LHCN-M2 (cell line): ENCODE measurements at places on chromosomes 6 and 20.
A peak's percentile ranks its signal among the peaks of the same experiment; 100 is the strongest.

- no peak for DNase-seq
These were observed 94.0 kb upstream of the IFNGR1 start for GRCh38 chr6:137313211-137313610.

- DNase-seq, result no peak
These were observed 13.7 kb upstream of the RTF2 start for GRCh38 chr20:56454754-56455153.

DNA sequence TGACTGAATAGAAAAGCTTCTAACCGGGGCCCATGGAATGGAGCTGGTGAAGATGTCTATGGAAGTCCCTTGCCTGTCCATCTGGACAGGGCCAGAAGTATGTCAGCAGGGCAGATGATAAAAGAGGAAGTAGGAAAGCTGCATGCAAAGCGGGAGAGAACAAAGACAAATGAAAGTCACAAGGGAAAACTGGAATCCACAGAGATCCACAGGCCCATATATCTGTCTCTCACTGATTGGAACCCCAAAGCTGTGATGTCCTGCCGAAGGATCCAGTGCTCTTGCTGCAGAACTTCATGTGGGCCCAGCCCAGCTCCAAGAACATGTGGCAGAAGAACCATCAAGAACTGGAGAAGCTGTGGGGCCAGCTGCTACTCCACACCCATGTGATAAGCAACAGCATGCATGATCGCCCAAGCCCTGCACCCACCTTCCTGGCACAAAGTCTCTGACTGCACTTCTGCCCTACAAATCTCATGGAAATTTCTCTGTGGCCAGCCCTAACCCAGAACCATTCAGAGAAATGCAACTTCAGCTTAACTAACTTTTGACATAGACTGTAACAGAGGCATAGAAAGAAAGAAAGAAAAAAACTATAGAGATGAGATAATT lies 716.0 kb downstream of the KIF16B start:
- DNase-seq, result no peak

DNA sequence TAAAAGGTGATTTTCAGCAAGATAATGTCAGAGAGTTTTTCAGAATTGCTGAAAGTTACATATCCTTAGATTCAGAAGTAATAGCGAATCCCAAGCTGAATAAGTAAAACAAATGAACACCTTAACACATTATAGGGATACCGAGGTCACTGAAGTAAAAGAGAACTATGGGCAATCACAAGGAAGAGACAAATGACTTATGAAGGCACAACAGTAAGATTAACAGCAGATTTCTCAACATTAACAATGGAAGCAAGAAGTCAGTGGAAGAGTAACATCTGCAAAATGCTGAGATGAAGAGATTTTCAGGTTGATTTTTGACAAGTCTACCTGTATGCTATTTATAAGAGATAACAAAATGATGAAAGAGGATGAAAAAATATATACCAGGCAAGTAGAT lies 86.1 kb upstream of the EZR start:
- DNase-seq, result no peak

DNA sequence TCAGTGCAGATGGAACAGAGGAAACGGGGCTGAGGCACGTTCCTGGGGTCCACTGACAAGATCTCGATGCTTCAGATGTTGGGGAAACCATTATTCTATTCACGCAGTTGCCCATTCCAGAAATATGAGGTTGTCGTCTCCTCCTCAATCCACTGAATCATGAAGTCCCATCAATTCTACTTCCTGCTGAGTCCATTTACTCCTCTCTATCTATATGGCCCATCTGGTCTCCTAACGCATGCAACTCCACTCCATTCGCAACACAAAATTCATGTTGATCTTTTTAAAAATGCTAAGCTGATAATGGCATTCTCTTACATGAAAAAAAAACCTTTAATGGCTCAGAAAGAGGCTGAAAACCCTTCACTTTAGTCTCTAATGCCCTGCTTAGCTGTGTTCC lies 37.5 kb downstream of the MAP3K5 start:
- DNase-seq, result no peak

DNA sequence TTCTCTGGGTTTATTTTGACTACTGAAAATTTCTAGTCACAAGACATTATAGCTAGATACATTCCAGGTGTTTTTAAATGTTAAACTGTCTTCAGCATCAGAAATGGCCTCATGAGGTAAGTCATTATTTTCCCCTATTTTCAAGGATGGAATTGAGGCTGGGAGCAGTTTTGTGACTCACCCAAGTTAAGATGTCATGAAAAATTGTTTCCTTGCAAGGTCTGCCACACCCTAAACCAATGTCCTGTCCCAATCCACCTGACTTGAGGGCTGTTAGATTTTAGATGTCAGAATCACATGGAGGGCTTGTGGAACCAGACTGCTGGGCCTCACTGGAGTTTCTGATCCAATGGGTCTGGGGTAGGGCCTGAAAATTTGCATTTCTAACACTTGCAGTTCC lies 16.9 kb downstream of the SLC22A3 start:
- DNase-seq, result no peak

- no peak for DNase-seq
These were observed 20.2 kb downstream of the MAP3K4 start for GRCh38 chr6:161011492-161012480.

- no peak for DNase-seq
These were observed 26.4 kb downstream of the PSMG4 start for GRCh38 chr6:3285049-3285639.

DNA sequence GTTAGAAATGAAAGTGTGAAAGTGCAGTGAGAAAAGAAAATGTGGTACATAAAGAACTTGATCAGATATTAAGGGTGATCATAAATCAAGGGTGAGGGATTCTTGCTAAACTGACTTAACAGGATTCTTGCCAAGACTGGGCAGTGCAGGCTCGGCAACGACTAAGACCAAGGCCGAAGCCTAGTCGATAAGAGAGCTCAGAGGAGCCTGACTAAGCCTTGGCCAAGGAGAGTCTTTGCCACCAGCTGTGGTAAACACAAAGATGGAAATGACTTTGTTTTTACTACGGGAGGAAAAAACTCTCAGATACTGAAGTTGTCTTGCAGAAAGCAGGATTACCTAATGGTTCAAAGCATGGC lies 196.6 kb downstream of the LY86 start:
- no peak for DNase-seq

GRCh38 chr6:16595514-16596120 lies 165.6 kb downstream of the ATXN1 start:
- no peak for DNase-seq

- peak; percentile 8 for DNase-seq
These were observed 97.8 kb downstream of the PLEKHG1 start for GRCh38 chr6:150697515-150697914.

GRCh38 chr6:167469672-167470071 lies 144.8 kb downstream of the TTLL2 start:
- DNase-seq, result no peak

DNA sequence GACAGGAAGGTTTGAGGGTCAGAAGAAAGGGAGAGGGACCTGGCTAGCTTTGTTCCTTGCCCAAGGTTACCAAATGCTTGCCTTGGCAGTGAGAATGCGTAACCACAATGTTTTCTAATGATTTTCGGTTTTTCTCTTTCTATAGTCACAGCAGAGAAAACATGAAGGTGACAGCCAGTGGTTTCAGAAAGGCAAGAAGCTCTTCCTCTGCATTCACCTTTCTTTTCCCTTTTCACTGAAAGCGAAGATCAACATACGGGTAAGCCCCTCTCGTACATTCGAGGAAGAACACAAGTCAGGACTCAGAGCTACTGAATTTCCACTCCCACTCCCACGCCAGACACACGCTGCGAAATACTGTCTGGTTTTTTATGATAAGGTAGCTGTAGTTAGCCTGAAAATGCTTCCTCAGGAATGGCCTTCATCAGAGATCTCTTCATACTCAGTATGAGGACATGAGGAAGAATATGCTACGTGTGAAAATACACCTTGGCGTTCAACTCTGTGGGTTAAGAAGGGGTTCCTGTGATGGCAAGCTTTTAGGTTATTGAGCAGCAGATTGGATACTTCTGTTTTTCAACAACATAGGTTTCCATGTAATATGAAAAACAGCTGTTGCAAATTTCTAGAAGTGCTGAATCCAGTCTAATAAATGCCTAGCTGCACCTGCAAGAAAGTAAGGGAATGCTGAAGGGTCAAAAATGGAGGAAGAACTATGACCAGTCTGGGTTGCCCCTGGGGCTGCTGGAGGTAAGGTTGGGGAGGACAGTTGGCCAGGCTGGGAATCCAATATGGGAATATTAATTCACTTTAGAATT lies 7.4 kb upstream of the CD83 start:
- DNase-seq, result no peak

- no peak for DNase-seq
These were observed 31.4 kb upstream of the TRIM26 start for GRCh38 chr6:30244560-30244959.

DNA sequence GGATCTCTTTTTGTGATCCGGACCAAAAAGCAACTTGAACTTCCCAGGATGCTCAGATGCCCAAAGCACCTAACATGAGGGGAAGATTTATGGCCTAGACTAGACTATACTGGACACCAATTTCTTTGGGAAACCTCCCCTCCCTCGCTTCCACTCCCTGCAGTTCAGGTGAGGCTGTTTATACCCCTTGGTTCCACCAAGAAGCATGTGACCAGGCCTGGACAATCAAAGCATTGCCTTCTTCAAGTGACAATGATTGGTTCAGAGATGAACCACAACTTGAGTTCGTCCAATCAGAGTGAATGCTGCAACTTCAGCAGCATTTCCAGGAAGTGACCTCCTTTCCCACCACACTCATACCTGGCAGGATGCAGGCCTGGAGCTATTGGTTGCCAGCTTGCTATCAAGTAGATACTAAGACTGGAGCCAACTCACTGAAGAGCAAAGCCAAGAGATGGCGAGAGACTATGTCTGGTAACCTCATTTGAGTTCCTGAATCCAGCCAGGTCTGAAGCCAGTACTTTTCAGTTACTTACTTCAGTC lies 45.6 kb upstream of the SLC9A8 start:
- no peak for DNase-seq

- no peak for DNase-seq
These were observed 122.1 kb upstream of the SPACA1 start for GRCh38 chr6:87925373-87926060.

- no peak for DNase-seq
These were observed 705.3 kb downstream of the KIF16B start for GRCh38 chr20:15867899-15868298.

GRCh38 chr6:28809947-28810658 lies 113.7 kb downstream of the TRIM27 start:
- DNase-seq, result no peak

GRCh38 chr6:20021795-20022194 lies 184.6 kb downstream of the ID4 start:
- no peak for DNase-seq

GRCh38 chr6:82836022-82836575 lies 229.5 kb downstream of the UBE3D start:
- DNase-seq, result no peak

GRCh38 chr6:7112741-7113313 lies 5.1 kb downstream of the RREB1 start:
- DNase-seq, result no peak

DNA sequence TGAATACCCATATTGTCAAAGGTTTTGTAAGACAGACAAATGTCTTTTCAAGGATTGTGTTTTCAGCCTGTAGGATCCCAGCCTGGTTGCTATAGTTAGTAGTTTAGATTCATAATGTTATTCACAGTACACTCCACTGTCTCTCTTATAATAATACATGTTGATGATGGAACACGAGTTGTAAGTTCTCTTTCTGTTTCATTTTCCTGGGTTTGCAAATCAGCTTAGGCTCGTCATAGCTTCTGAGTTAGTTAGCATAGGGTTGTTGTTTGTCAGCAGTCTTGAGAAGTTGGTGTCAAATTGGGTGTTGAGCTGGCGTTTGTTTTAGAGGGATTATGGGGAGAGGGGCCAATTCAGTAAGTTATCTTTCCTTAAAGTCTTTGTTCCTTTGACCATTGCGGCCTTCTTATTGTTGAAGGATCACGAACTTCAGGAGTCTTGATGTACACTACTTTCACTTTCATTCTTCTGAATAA lies 45.8 kb downstream of the QKI start:
- peak; percentile 57 for DNase-seq

DNA sequence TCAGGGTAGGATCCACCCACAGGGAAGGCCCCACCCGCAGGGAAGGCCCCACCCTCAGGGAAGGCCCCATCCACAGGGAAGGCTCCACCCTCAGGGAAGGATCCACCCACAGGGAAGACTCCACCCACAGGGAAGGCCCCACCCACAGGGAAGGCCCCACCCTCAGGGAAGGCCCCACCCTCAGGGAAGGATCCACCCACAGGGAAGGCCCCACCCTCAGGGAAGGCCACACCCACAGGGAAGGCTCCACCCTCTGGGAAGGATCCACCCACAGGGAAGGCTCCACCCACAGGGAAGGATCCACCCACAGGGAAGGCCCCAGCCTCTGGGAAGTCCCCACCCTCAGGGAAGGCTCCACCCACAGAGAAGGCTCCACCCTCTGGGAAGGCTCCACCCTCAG lies 40.5 kb downstream of the KCNQ2 start:
- no peak for DNase-seq

- DNase-seq, result no peak
These were observed 283.6 kb upstream of the CNR1 start for GRCh38 chr6:88449770-88450169.

- DNase-seq, result no peak
These were observed 334.5 kb upstream of the NT5E start for GRCh38 chr6:85115376-85115775.

- DNase-seq, result no peak
These were observed 627.4 kb upstream of the CITED2 start for GRCh38 chr6:140001821-140002341.

DNA sequence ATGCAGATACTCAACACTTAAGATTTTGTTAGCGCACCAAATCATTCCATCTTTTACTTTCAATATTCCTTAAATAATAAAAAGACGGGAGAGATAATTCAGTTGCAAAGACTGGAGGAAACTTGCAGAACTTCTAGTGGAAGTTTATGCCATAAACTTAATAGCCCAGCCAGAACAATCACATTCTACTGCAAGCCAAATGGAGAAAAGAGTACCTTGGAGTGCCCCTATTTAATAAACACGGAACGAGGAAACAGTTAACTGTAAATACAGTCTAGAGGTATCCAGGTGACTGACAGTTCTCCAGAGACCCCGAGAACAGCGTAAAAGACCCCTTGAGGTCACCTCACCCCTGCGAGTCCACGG lies 635 bp downstream of the SLC35B3 start:
- no peak for DNase-seq

GRCh38 chr20:10282979-10283456 lies 64.4 kb downstream of the SNAP25 start:
- peak; percentile 43 for DNase-seq

GRCh38 chr20:59823491-59824259 lies 109.8 kb downstream of the SYCP2 start:
- no peak for DNase-seq

GRCh38 chr6:11341867-11342266 lies 109.4 kb upstream of the NEDD9 start:
- DNase-seq, result no peak

- no peak for DNase-seq
These were observed 167.5 kb downstream of the SOD2 start for GRCh38 chr6:159525445-159526025.

GRCh38 chr6:160277546-160277945 lies 18.9 kb upstream of the SLC22A2 start:
- no peak for DNase-seq
